ENCODE measurements at places on chromosomes 11 and 22.

GRCh38 chr11:96145163-96145585 is 197.8 kb downstream of the MAML2 start:
- DNase-seq, result no peak

- DNase-seq, result no peak
Observed at GRCh38 chr22:28111501-28112189, 192.6 kb upstream of the PITPNB start.

GRCh38 chr11:23233075-23233474 is 372.8 kb upstream of the CCDC179 start:
- no peak for DNase-seq

DNA sequence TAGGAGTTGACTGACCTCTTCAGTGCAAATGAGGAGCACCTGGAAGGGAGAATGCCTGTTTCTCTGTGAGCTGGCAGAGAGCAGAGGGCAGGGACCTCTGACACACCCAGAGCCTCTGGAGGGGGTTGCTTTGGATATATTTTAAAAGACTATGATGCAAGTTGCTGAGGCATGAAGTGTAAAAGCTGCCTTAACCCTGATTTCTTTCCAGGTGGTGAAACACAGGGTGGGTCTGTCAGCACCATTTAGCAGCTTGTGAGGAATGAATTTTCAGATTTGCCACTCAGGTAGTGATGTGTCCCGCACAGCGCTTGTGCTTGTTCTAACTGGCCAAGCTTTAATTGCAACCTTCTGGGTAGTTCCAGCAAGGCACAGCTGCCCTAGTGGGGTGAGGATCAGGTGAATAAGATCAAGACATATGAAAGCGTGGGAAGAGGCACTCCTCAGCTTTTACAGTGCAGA is 90.2 kb downstream of the SWAP70 start:
- no peak for DNase-seq

DNA sequence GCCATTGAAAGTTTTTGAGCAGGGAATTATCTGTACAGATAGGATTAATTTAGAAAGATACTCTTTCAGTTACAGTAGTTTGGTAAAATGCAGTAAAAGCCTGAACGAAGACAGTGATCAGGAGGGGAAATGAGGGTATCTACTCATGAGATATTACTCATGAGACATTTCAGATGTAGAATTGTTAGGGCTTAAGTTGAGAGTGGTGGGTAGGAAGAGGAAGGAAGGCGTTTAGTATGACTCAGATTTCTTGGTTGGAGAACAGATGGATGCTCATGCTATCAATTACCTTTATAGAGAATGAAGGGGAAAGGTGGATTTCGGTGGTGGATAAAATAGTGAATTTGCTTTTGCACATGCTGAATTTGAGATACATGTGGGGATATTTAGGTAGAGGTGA is 15.8 kb downstream of the CCDC81 start:
- no peak for DNase-seq

GRCh38 chr11:106238704-106239360 is 161.4 kb downstream of the AASDHPPT start:
- no peak for DNase-seq

- DNase-seq, result peak; percentile 20
Observed at GRCh38 chr11:2989006-2989405, 3.1 kb downstream of the NAP1L4 start.

- no peak for DNase-seq
Observed at GRCh38 chr11:75013051-75013450, 24.3 kb downstream of the NEU3 start.

GRCh38 chr11:95994329-95994728 is 70.4 kb upstream of the MTMR2 start:
- DNase-seq, result no peak

DNA sequence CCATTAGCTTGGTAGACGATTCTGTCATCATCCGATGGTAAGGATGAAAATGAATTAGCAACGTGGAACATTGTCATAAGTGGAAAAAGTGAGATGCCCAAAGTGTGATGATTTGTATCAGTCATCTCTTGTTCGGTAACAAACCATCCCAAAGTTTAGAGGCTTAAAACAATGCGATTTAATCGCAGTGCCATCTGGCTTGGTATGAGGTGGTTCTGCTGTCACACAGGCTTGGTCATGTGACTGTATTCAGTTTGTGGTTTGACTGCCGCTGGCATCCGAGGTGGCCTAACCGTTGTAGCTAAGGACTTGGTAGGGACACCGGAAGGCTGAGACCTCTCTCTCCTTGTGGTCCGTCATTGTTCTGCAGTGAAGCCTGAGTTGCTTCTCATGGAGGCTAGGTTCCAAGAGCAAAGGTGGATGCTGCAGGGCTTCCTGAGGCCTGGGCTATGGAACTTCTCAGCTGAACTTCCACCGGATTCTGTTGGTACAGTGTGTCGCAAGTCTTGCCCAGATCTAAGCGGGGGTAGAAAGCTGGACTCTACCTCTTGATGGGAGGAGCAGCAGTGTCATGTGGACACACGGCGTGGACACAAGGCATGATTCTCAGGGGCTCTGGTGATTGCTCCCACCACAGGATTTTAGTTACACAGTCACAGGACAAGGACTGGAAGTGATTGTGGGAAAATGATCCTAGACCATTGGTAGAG is 36.3 kb downstream of the BCR start:
- DNase-seq, result peak; percentile 94

DNA sequence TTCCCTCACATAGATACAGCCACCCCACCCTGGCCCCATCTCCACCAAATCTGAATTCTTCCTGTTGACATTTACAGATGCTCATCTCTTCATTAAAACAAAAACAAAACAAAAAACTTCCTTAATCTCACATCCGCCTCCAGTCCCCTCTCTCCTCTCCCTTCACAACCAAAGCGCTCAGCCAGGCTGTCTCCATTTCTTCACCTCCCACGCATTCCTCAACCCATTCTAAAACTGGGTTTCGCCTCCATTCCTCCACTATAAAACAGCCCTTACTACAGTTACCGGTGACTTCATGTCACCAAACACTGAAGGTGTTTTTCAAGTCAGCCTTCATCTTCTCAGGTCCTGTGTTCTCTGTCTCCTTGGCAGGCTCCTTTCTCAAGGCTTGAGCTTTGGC is 9.6 kb downstream of the BACE1-AS start:
- no peak for DNase-seq

- DNase-seq, result peak; percentile 36
Observed at GRCh38 chr11:19345848-19346681, 105.3 kb upstream of the E2F8 start.

DNA sequence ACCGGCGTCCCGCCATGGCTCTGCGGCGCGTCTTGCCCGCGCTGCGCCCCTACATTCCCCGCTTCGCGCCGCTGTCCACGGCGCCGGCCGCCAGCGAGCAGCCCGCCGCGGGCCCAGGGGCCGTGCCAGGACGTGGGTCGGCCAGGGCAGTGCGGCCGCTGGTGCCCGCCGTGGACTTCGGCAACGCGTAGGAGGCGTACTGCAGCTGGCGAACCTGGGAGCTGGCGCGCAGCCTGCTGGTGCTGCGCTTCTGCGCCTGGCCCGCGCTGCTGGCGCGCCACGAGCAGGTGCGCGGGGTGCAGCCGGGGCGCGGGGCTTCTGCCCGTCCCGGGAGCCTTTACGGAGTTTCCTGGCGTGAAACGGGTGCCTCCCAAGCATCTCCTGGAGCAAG is 20.1 kb downstream of the DGCR6L start:
- no peak for DNase-seq

DNA sequence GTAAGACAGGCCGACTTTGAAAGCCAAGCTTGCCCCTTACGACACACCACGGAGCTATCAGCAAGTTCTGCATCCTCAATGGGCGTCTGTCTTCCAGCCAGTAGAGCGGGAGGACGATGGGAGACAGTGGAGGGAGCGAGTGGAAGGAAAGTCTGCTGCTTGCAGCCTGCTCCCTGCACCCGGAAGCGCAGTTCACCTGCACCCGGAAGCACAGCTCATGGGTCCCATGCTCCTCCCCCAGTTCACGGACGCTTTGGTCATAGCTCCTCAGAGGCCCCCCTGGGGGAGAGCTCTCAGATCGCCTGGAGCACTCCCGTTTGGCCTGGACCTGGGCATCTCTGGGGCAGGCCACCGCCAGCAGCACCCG is 51.3 kb downstream of the FBLN1 start:
- DNase-seq, result no peak

DNA sequence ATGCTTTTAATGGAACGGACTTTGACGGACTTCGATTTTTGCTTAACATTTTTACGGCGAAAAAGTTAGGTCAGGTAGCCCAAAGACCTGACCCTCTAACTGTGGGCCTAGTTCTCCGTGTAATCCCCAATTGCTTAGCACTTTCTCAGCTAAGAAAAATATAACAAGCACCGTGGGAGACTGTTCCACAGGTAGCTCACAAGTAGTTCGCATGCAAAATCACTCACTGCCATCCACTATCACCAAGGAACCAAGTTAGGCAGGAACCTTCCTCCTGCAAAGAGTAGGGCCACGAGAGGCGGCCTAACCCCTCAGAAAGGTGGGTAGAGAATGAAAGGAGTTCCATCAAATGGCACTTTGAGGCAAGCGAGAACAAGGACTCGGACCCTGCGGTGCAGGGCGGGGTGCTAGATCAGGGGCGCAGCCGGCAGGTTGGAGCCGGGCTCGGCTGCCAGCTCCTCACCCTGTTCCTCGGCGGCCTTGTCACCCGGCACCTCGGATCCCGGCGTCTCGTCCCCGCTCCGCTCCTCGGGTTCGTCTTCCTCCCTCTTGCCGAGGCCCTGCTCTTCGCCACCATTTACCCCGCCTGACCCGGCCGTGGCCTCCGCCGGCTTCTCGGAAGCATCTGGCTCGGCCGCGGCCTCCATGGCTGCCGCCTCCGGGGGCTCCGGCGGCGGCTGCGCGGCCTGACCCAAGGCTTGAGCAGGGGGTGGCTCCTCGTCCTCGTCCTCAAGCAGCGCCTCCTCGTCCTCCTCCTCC is 922 bp downstream of the HNRNPUL2 start:
- DNase-seq, result no peak

DNA sequence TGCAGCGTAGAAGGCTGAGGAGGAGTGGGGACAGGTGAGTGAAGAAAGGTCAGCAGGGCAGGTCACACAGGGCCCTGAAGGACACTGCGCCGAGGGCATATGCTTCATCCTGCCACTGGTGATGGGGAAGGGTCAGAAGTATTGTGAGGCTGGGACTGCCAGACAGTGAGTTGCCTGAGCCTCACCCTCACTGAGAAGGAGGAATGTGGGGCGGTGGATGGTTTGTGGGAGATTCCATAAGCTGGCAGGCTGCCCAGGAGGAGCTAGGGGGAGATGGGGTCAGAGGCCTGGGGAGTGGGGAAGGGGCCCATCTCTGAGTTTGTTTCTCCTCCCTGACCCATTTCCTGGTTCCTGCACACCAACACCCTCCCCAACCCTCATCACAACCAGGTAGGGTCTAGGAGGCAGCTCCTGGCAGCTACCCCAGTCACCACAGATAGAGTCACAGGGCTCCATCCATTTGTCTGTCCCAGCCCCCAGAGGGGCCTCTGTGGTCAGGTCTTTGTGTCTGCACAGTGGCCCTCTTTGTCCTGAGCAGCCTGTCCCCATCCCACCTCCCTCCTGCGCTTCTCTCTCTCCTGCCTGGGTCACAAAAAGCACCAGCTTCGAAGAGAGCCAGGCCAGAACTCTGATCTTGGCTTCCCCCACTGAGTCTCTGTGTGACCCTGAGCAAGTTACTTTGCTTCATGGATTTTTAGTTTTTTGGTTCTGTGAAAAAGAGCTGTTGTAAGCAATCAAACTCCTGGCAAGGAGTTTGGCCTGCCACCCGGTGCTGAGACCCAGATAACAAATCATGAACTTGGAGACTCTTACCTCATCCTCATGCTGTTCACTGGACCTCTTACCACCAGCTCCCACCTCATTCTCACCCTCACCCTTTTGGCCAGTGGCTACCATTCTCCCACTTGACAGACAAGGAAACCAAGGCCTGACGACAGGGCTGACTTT is 4.6 kb upstream of the P2RY2 start:
- no peak for DNase-seq

GRCh38 chr11:72740060-72740424 is 12.2 kb downstream of the ARAP1 start:
- no peak for DNase-seq

GRCh38 chr22:30290342-30291057 is 1.2 kb upstream of the CASTOR1 start:
- DNase-seq, result no peak

- DNase-seq, result no peak
Observed at GRCh38 chr11:48050304-48050703, 69.9 kb downstream of the PTPRJ start.

GRCh38 chr11:127103586-127104388 is 103.2 kb upstream of the KIRREL3 start:
- DNase-seq, result no peak

- no peak for DNase-seq
Observed at GRCh38 chr11:125389339-125390166, 106.5 kb downstream of the FEZ1 start.

GRCh38 chr22:35421121-35421520 is 21.2 kb downstream of the MCM5 start:
- DNase-seq, result no peak

DNA sequence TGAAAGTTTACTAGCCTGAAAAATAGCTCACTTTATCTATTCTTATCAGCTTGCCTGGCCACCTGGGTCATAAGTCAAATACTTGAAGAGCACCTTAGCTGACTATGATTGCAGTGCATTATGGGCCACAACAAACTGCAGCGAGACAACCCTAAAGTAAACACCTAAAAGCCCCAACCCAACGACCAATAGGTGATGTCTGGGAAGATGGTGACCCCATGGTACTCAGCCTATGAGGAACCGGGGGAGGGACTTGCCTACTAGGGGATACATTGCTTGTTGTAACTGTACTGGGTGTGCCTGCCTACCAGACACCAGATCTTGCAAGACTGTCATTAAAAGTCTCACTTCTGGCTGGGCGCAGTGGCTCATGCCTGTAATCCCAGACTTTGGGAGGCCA is 35.6 kb upstream of the APOBEC3A start:
- DNase-seq, result no peak

- DNase-seq, result peak; percentile 50
Observed at GRCh38 chr11:103601225-103601846, 435.1 kb upstream of the DDI1 start.

GRCh38 chr11:114081641-114082414 is 22.3 kb downstream of the ZBTB16 start:
- no peak for DNase-seq

- no peak for DNase-seq
Observed at GRCh38 chr11:73375830-73376159, 404 bp upstream of the RELT start.

DNA sequence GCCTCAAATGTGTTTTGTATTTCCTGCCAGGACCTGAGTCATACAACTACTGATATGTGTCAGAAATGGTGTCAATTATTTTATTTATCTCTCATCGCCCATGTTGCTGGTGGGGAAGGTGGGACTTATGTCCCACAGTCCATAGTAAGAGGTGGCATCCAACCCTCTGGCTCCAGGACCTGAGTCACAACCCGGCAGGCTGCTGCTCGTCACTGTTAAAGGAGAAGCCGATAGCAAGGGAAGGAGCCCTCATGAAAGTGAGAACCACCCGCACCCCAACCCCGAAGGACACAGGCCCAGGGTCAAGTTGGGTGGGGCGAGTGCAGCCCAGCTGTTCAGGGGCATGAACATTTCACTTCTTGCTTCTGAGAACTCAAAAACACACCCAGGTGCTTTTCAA is 33.1 kb upstream of the TP53I11 start:
- no peak for DNase-seq

- DNase-seq, result no peak
Observed at GRCh38 chr11:35223991-35224390, 85.0 kb downstream of the CD44 start.

GRCh38 chr11:91796999-91797398 is 427.6 kb upstream of the FAT3 start:
- no peak for DNase-seq
